Activated B cell treated with CpG ODN at 0.5 μM for 24 hours (primary cell): ENCODE measurements at places on chromosomes 1 and 21. TPM values are rescaled to one million over a fixed set of nuclear protein-coding genes. Genes with fewer than 3 reads are reported as not detected.

ZBTB48 gene
- 53.2 and 53.8 TPM in 2 replicates for total RNA-seq

OR6N1 gene
- total RNA-seq: not detected in 2 replicates

DNA sequence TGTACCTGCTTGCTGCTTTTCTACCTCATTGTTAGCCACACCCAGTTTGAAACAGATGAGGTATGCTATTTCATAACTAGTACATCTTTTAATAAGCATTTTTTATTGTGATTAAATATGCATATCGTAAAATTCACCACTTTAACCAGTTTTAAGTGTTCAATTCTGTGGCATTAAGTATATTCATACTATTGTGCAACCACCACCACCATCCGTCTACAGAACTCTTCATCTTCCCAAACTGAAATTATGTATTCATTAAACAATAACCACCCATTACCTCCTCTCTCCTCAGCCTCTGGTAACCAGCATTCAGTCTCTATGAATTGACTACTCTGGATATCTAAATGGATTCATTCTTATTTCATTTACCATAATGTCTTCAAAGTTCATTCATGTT lies 20.1 kb downstream of the DR1 start:
- DNase-seq: no peak

MCOLN3 gene
- 0.16 TPM in 1 of 2 replicates, not detected in the other for total RNA-seq

BTBD8 gene
- total RNA-seq: 0.46 and 0.51 TPM in 2 replicates

- DNase-seq: no peak
Observed at GRCh38 chr1:229759037-229759435, 133.0 kb downstream of the URB2 start.

- no peak for DNase-seq
Observed at GRCh38 chr1:37308031-37308960, 166.1 kb upstream of the ZC3H12A start.

ATP1A2 gene
- not detected in 2 replicates for total RNA-seq

IPO9 gene
- 45.7 and 48.2 TPM in 2 replicates for total RNA-seq

CDC42 gene
- total RNA-seq: 310 and 324 TPM in 2 replicates

DNA sequence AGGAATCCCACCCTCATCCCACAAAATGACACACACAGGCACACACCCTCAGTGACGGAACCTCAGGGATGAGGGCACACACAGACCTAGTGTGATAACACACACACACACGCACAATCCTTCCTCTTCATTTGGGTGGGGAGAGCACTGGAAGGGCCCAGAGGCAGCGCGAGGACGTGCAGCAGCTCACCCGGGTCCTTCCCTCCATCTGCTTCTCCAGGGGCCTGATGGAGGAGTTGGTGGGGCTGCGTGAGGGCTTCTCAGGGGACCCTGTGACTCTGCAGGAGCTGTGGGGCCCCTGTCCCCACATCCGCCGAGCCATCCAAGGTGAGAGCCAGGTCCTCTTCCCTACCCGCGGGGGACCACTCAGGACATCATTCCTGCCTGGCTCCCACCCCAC lies 557 bp downstream of the CLCNKA start:
- no peak for DNase-seq

- no peak for DNase-seq
Observed at GRCh38 chr21:33067457-33067856, 2.5 kb upstream of the OLIG1 start.

DNA sequence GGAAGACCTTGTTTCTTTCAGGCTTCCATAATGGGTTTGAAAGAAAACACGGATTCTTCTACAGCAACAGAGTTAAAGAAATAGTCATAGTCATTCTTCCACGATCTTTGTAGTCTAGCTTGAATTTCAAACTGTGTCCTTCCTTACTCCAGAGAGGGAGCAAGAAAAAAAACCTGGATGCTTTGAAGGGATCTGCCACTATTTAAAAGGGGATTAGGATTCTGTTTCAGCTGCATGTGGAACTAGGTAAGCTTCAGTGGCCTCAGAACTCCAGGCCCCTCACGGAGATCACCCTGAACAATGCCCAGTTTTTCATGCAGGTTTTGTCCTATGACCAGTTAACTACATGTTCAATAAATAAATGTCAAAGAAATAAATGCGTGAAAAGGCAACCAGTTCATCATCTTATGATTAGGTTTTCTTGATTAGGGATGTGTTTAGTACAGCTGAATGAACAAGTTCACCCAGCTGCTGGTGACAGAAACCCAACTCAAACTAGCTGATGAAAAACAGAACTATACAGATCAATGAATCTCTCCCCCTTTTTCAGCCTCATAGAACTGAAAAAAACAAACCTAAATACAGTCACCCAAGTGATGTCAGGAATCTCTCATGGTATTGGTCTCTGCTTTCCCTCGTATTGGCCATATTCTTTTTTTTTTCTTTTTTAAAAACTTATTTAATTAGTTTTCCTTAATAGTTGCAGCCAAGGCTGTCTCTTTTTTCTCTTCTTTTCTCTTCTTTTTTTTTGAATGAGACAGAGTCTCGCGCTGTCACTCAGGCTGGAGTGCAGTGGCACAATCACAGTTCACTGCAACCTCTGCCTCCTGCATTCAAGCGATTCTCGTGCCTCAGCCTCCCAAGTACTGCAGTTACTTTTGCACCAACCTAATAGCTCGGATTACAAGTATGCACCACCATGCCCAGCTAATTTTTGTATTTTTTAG lies 14.6 kb upstream of the MPZL1 start:
- DNase-seq: no peak

ALPL gene
- 14.7 and 19.0 TPM in 2 replicates for total RNA-seq

GRCh38 chr1:54415991-54416390 lies 9.8 kb upstream of the SSBP3 start:
- no peak for DNase-seq

DNA sequence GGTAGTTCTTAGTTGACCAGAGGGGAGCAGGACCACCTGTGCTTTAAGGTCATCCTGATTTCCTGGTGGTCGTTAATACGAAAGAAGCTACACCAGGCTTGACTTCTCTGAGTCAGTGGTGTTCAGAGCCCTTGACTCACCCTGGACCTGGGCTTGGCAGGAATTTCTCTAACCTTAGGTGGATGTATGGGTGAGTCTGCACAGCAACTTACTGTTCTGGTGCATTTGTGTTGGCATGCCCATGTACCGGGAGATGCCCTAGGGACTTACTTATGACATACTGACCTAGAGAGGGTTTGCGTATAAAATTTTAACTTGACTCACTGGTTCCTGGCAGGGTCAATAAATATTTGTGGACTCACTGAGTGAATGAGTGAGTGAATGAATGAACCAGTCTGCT lies 304.6 kb downstream of the DISC1 start:
- DNase-seq: no peak

DNA sequence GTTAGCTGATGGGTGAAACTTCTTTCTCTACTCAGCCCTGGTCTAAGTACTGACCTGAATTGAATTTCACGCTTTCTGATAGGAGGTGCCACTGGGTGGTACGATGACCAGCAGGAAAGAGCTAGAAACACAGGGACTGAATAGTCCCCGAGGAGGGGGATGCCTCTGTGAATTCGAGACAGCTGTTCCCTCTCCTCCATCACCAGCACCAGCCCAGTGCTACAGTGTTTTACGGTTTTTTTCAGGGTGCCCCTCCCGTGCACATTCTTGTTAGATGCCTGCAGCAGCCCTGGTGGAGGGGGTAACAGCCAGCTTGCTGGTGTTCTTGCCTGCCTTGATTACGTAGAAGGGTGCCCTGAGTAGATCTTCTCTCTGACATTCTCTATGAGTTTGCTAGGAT lies 7.1 kb downstream of the HUNK start:
- no peak for DNase-seq

DNA sequence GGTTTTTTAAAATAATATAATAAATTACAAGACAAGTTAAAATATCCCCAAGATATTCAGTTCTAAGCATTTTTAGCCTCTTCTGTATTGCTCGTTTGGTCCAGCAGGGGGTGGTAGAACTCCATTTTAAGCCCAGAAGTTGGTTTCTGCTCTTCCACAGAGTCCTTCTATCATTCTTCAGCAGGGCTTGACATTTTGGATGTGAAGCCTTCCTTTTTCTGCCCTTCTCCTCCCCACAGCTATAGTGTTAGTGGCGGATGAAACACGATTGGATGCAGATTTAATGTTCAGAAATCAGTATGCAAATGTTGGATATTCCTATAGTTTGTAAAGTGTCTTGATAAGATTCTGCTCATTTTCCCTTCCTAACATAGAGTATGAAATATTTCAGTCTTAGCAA lies 1.4 kb downstream of the NCAM2 start:
- DNase-seq: no peak

DNA sequence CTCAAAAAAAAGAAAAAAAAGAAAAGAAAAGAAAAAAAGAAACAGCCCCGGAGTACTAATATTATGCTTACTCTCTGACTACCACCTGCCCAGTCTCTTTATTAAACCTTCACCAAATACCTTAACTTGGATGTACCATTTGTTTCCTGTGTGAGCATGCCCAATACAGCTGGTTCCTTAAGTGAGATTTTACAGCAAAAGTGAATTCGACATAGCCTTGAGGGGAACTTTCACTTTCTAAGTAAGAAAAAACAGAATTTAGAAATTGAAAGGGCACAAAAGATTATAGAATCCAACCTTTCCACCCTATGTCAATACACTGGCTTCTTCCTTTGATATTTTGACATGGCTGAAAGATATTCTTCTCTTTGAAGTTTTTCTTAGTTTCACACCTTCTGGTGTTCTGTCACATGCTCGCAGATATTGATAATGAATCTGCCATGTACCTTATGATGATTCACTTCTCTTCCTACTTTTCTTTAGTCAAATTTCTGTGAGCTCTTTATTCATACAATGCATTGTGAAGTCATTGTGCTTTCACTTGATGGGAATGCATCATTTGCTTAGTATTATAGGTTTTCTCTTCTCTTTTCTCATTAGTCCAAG lies 5.2 kb upstream of the GIPC2 start:
- DNase-seq: no peak

- no peak for DNase-seq
Observed at GRCh38 chr1:64459743-64460142, 10.2 kb upstream of the CACHD1 start.

DNA sequence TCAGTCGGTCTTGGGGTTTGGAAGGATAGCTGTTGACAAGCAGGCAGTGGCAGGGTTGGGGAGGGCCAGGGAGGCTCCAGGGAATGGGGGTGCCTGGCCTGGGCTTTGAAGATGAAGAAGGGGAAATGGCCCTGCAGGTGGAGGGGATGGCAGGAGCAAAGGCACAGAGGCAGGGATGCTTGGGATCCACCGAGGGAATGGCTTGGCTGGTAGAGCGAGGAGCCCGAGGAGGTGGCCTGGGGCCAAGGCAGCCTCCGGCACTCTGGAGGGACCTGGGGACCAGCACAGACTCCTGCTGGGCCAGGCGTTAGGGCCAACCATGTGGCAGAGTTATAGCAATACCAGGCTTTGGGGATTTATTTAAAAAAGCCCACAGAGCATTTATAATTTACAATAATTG lies 62.9 kb upstream of the EDN2 start:
- no peak for DNase-seq

DNA sequence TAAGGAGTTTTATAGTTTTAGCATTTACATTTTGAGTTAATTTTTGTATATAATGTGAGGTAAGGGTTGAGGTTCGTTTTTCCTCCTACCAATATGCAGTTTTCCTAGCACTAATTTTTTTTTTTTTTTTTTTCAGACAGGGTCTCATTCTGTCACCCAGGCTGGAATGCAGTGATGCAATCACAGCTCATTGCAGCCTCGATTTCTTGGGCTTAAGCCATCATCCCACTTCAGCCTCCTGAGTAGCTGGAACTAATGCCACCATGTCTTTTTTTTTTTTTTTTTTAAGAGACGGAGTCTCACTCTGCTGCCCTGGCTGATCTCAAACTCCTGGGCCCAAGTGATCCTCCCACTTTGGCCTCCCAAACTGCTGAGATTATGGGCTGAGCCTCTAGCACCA lies 2.5 kb upstream of the UBASH3A start:
- no peak for DNase-seq

UBR4 gene
- total RNA-seq: 221 and 262 TPM in 2 replicates

GRCh38 chr1:152182944-152183361 lies 23.9 kb upstream of the RPTN start:
- DNase-seq: no peak

DNA sequence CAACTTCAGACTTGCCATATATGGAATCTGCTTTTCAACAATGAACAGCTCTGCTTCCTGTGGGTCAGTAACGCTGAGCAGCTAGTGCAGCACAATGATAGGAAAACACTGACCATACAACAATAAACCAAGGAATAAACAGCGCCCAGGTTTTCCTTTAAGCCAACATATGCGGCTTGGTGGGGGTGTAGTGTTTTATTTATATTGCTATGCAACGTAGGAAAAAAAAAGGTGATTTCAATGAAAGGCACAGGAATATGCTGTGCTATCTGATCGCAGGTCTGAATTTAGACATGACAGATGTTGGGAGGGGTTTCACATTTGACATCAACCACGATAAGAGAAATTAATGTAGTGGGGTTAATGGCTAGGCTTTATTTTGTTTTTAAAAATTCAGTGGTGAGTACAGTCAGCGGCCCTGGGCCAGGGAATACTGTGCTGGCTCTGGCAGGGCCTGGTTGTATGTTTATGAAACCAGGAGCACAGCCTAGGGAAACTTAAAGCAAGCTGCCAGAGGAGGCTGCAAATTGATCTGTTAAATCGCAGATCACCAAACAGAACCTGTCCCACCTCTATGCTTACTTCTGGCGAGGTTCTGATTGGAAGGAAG lies 4.3 kb downstream of the TSPAN2 start:
- no peak for DNase-seq

DNA sequence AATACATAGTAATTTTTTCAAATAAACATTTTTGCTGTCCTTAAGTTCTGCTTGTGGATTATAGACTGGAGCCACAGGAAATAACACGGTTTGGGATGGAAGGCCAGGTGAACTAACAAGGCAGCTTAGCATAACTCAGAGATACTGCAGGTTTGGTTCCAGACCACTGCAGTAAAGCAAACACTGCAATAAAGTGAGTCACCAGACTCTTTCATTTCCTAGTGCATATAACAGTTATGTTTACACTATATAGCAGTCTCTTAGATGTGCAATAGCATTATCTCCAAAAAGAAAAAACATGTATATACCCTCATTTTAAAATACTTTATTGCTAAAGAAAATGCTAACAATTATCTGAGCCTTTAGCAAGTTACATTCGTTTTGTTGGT lies 22.0 kb downstream of the LRRC42 start:
- no peak for DNase-seq

DNA sequence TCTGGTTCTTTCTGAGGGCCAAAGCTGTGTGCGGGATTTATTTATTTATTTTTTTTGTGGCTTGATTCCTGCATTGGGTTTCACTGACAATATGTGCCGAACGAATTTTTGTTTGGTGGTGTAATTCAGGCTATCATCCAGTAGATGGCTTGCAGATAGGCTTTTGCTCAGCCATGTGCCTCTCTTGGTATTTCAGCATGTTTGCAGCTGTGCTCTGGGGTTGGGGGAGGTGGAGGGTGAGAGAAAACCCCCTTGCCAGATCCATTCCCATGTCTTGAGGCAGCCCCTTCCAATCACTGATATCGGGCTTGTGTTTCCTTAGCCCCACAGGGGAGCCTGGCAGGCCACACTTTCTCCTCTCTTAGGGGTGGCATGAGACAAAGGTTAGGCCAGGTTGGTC lies 302.4 kb downstream of the PTGER3 start:
- DNase-seq: no peak

- DNase-seq: no peak
Observed at GRCh38 chr1:109615879-109616278, 3.5 kb downstream of the GNAT2 start.
